EH (cell line): ENCODE measurements at places on chromosomes 2 and 18.

DNA sequence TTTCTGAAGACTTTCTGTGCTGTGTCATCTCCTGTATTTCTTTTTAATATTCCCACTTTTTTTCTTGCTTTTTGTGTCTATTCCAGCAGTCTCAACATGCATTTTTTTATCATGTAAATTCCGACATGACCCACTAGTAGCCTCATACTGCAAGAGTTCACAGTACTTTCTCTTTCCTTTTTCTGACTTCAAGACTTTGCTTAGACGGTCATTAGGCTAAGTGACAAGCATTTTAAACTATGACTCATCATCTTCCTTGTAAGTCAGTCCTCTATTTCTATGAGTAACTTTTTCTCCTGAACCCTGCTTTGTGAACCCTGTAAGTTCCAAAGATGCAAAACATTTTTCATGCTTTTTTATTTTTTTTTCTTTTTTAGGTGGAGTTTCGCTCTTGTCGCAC, 381.2 kb downstream of the TXNL1 start:
- peak; percentile 95 for DNase-seq

DNA sequence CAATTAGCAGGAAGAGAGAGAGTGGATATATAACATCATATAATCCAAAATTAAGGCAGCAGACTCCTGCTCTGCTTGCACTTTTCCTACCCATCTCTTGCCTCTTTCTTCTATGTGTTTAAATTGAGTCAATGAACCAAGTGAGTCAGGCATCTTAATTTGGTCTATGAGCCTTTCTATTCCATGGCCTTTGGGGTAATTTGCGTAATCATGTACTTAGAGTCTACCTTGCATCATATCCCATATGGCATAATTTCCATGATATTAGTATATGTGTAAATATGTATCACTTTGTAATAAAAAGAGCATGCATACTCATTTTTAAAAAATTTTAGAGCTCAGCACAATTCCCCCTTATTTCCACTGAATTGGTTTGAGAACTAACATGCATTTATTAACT, 555.2 kb downstream of the STK39 start:
- no peak for DNase-seq

DNA sequence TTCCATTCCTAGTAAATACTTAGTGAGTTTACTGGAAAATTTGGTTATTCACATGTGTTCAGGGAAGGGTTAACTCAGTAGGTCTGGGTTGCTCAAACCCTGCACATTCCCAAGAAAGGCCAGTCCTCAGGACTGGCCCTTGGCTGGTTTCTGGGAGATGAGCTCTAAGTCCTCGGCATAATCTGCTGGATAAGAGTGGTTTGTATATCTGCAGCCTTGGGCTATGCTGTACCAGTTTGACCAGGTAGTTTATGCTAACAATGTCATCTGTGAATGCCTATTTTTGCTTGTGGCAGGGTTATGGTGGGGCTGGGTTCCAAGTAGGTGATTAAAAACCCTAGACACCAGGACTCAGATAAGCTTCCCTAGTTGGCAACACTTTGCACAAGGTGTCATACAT, 7.4 kb upstream of the PTH2R start:
- no peak for DNase-seq

GRCh38 chr2:137963535-137964065, 673 bp upstream of the HNMT start:
- no peak for DNase-seq

- no peak for DNase-seq
These were observed 408.2 kb upstream of the HS6ST1 start for GRCh38 chr2:128726911-128727310.

- no peak for DNase-seq
These were observed 135.3 kb upstream of the NOSTRIN start for GRCh38 chr2:168667156-168667555.

DNA sequence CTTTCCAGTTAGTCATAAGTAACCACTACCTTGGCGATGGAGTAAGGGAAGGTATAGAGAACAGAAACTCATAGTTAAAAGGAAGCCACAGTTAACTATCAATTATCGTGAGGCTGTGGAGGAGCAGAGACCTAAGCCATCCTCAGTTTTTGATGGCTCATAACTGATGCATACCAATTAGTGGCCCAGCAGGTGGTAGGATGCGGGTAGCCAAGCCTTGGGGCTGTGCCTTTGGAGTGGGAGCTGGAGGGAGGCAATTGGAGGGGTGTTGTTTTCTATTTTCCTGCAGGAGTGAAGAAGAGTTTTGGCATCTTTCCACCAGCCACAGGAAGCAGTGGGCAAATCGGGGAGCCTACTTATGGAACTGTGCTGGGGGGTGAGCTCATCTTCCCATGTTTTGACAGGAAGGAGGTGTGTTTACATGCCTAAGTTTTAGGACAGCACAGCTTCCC, 194.8 kb downstream of the TPGS2 start:
- peak; percentile 49 for DNase-seq

- no peak for DNase-seq
These were observed 14.5 kb downstream of the KCNS3 start for GRCh38 chr2:17892770-17893534.

DNA sequence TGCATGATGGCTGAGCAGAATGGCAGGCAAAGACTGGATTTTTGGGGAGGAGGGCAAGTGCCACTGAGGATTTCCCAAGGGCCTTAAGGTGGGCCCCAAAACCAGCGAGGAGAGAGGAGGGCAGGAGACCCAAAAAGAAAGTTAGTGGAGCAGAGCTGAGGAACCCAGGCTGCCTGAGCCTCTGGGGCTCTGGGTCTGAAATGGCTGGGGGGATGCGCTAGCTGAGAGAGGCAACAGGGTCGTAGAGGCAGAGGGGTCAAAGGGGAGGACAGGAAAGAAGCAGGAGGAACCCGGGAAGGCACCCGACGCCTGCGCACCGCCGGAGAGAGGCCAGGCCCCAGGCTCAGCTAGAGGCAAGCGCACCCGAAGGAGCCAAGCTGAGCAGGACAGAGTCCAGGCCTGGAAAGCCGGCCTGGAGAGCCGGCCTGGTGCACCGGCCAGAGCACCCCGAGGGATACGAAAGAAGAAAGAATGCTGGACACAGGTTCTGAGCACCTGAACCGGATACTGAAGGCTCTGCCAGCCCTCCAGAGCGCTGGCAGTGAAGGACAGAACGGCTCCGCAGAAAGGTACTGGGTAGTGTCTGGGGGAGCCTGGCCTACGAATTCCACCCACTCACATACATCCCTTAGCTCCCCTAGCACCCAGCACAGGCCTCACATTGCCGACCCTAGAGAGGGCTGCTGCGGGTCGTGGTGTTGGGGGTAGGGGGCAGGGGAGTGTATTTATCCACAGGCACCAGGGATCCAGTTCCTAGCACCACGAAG, 39.5 kb upstream of the ATP6V1B1 start:
- DNase-seq: no peak

GRCh38 chr18:48709371-48710062, 170.7 kb downstream of the CTIF start:
- no peak for DNase-seq

DNA sequence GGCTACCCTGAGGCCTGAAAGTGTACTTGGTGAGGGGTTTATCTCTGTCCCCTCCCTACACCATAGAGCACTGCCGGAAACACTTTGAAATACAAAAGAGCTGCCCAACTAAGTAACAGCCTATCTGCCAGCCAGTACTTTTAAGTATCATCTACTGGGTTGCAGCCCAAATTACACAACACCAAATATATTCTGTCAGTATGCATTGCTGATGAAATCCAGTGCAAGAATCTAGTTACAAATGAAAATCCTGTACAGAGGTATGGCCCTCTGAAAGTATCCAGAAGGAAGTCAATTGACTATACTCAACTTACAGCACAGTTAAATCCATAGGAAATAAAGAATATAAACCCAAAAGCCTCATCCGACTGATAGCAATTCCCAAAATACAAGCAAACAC, 280.8 kb downstream of the CCDC85A start:
- DNase-seq: peak; percentile 52

- peak; percentile 40 for DNase-seq
These were observed 33.1 kb upstream of the HDAC4 start for GRCh38 chr2:239433777-239434403.

DNA sequence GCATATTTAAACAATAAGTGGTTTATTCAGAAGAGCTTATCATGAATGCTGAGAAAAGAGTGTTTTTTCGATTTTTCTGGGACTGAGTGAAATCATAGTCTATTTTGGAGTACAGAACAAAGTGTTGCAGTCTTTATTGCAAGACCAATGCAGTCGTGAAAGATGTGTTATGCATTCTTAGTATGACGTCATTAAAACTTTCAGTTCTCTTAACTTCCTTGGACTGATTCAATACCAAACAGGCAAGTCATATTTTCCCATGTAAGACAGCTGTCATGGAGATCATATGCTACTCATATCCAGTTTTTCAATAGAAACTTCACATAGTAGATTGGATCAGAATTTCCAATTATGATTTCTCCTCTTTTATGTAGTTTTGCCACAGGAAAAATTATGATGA, 92.6 kb downstream of the RIT2 start:
- DNase-seq: no peak

DNA sequence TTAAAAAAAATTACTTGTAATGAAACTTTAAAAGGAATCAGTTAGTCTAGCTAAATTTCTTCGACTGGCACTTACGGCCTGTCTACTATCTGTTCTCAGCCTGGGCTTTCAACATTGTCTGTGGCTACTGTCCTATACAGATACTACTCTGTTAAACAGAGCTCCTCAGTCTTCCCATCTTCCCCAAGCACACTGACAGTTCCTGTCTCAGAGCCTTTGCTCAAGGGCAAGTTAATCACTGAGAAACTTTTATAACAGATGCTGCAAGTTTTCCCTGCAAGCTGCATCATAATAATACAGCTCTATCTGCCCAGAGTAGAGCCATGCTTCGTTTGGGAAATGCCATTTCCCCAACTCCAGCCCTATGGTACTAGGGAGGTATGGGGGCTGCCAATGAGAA, 11.3 kb upstream of the YPEL5 start:
- no peak for DNase-seq

DNA sequence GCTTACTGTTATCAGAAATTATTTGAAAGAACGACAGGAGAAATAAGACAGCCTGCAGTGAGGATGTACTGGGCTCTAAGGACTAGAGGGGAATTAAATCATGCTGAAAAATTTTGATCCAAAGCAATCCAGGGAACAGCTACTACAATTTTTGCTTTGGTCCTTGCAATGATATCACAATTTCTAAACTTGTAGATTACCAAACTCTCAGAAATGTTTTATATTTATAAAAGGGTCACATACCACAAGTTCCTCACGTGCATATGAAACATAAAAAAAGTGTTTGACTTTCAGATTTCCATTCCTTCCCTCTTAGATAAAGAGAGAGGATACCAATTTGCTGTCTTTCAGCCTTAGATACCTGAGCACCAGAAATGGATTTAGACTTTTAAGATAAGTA, 261.2 kb downstream of the STK39 start:
- peak; percentile 5 for DNase-seq

GRCh38 chr18:44719519-44720060, 38.9 kb downstream of the SETBP1 start:
- DNase-seq: no peak

DNA sequence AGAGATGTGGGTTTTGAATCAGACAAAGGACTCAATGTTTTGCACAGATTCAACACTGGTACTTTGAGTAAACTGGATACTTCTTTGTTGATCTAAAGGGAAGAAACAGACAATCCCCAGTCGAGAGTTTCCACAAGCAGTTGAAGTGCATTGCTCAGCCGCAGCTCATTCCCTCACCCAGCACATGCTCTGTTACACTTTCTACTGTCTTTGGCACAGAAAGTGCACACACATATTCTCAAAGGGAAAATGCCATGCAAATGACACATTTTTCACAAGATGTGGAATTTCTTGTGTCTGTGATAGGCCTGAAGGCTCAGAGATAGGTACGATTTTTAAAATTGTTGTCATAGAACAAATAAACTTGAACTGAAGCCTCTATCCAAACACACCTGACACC, 258.9 kb upstream of the TRIB2 start:
- DNase-seq: no peak

DNA sequence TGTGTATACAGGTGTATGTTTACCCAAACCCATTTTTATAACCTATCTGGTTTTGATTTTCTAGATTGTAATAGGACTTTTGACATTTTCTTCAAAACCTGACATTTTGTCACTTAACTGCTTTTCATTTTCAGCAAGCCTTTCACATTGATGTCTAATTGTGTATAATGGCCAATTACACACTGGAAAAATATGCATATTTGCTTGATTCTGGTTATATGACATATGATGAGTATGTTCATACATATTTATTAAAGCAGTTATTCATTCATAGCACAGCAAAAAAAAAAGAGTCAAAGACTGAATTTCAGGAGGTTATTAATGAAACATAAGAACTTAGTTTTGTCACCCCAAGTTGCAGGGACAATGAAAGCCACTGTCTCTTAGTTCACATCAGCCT, 307.7 kb upstream of the TNP1 start:
- DNase-seq: peak; percentile 17

- no peak for DNase-seq
These were observed 442.2 kb upstream of the CWC22 start for GRCh38 chr2:180449171-180449915.

DNA sequence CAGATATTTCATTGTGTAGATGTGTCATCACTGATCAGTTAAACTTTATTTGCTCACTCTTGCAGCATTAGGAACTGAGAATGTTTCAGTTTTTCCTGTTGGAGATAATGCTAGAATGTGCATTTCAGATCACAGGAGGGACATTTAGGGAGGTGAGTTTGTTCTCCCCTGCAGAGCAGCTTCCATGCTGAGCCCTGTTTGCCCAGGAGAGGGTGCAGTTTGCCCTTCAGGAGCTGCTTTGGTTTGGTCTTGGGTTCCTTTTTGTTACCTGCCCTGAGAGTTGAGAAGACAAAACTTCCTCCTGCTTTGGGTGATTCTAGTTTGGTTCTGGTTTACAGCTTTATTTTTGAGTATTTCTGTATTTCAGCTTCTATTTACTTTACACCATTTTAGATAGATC, 49.9 kb downstream of the DGKD start:
- DNase-seq: peak; percentile 53

GRCh38 chr2:6883448-6884122, 6.0 kb downstream of the RSAD2 start:
- no peak for DNase-seq

- peak; percentile 63 for DNase-seq
These were observed 108.5 kb downstream of the GLI2 start for GRCh38 chr2:120844070-120844738.

DNA sequence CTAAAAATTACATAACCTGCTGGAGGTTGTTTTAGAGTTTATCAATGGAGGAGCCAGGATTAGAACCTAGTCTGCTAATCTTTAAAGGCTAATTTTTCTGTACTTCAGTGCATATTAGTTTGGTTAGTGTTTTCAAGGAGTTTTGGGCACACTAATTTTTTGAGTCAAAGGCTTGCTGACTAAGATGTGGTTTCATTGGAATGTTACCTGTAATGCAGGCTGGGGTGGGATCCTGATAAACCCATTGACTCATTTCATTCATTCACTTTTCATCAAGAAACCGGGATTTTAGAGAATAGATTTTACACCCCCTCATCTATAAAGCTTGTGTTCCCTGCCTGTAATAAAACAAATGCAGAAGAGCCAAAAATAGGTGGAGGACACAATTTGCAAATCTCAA, 91.9 kb upstream of the IL1R2 start:
- DNase-seq: no peak

DNA sequence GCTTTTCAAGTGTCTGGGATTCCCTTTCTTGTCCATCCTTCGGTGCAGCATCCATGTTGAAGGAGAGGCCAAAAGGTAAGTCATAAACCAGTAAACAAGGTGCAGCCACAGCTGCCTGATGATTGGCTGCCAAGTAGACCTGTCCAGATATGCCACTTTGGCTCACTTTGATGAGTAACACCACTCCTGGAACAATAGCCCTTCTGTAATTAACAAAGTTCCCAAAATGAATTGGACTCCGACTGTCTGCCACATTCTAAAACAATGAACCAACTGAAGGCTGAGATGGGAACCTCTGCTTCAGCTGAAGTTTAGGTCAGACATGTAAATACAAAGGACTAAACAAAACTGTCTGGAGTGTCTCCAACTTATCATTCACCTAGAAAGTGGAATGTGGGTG, 82.2 kb upstream of the LGALSL start:
- DNase-seq: no peak
